Activated CD8-positive, alpha-beta memory T cell treated with anti-CD3 and anti-CD28 coated beads, Interleukin-2, amount 10 ng/mL, durations not matched to agents 7 days and 5 days (primary cell): ENCODE measurements at places on chromosomes 6 and 20.

DNA sequence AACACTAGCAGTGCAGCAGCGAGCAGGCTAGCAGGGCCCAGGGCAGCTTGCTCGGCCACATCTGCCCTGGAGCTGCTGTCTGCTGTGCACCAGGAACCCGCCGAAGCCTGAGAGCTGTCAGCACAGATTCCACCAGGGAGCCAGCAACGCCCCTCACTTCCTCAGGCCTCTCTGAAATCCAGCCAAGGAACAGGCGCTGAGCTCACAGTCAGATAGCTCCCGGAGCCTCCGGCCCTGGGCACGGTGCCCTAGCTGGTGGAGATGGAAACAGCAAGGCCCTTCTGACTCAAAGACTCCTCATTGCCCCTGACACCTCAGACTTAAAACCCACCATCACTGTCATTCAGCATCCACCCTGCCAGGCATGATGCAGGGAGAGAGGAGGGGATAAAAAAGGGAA, 839.4 kb downstream of the MAFB start:
- DNase-seq = no peak

DNA sequence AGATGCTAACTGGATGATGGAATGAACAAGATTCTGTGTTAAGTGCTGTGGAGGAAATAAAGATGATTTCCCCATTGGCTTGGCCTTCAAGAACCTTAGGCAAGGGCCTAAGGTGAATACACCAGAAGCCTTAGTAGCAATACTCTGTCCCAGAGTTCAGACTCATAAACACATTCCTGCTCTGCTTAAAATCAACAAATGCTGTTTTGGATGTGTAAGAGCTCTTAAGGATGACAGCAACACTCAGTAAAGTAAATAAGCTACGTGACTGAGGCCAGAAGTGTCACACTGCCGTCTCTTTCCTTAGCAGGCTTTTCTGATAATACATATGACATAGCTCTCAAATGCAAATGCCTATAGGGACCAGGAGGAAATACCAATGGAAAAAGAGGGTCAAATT, 90.6 kb downstream of the EYA2 start:
- DNase-seq = no peak

- DNase-seq = no peak
Observed at GRCh38 chr6:77462359-77463307, 658 bp downstream of the HTR1B start.

GRCh38 chr20:47676912-47677634, 108.2 kb downstream of the SULF2 start:
- DNase-seq = no peak

GRCh38 chr6:1381481-1382330, 7.7 kb upstream of the FOXF2 start:
- DNase-seq = no peak

DNA sequence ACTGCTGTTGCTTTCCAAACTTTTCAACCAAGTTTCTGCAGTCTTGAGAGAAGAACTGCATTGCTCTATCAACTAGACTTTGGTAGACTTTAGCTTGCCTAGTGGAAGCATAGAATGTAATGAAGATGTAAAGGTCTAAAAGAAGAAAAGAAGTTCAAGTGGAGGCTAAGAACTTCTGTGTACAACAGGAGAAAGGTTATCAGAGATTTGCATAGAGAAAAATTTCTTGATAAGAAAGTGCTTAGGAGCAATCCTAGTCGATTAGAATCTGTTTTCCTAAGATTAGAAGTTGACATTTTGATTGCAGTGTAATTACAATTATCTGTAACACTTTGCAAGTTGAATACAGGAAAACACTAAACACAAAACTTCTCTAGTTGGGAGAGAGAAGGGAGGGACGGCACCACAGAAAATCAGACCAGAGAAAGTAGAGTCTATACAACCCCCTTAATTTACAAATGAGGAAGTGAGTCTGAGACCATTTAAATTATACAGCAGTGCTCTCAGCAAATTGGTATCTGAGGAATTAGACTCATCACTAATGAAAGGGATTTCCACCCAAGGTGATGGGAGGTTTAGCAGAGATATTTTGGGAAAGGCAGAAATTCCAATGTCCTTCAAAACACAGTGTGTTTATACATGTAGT, 194.3 kb upstream of the MARCKS start:
- no peak for DNase-seq

GRCh38 chr20:18988701-18989100, 175.1 kb downstream of the SCP2D1 start:
- no peak for DNase-seq

DNA sequence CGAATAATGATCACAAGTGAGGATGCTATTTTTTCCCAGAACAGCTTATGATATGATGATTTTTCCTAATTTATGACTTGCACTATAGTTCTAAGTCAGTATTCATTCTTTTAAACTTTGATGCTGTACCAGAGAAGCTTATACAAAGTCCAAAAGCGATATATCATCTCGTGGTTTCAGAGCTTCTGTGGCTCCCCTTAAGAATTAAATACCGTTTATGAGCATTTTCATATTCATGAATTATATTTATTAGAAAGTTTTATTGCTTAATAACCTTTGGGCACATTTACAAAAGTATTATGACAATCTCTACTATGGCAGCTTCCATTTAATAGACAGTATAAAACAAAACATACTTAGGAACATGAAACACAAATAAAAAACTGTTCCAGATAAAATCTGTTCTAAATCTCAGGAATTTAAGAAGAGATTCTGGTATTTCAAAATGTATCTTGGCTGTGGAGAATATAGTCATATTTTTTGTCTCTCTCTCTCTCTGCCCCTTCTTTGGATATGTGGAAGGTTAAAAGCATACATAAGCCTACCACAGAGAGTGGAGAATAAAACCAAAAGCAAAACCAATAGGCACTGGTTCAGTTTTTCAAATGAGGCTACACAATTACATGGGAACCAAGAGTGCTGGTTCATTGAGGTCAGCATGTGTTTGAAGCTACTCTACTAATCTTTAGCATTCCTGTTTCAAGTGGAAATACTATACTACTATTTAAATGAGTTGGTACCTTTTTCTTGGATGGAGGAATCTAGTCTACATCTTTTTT, 884.5 kb upstream of the GJE1 start:
- no peak for DNase-seq

GRCh38 chr6:155031091-155031490, 36.0 kb downstream of the TIAM2 start:
- DNase-seq = no peak

DNA sequence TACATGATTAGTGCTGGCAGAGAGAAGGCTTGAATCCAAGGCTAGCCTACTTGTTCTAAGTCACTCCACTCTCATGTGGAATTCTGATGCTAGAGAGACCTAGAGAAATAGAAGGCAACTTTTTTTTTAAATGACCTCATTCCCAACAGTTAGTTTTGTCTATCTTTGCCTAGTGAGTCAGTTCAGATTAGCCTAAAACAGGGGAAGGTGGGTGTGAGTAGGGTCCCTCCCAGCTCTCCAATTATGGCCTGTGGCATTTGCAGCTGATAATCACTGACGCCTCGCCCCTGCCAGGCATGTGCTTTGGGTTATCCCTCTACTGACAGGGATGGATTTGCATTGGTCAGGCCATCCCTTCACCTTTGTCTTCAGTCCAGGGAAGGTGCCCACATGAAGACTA, 13.6 kb downstream of the TXLNB start:
- DNase-seq = no peak

DNA sequence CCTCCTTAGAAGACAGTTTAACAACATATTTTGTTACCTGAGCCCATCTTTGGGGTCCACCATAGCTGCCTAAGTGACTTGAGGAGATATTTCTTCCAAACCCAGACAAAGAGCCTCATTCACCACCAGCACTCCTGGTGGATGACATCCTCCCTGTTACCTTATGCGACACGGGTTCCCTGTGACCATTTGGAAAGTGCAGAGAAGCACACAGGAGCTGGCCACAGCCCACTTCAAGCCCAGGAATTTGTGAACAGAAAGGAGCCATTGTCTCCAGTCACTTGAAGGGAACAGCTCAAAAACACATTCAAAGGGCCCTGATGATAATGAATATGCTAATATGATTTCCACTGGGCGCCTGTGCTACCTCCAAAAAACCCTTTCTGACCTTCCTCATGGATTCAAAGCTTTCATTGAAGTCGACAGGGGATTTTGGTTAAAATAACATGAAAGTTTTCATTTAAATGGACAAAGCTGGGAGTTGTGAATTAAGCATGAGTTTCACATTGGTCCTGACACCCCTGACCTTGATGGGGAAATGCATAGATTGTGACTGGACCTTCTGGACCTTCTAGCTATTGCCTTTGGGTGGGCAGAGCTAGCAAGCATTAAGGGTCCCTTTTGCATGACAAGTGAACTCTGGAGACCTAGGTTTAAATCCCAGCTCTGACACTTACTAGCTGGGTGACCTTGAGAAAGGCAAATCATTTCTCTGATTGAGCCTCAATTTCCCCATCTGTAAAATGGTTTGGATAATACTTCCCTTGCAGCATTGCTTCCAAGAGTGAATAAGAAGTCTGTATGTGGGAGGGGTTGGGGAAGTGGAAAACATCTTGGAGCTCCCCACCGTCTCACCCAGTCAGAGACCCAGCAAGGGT, 83.3 kb upstream of the SIRPA start:
- DNase-seq = no peak

- no peak for DNase-seq
Observed at GRCh38 chr20:10177326-10177725, 41.3 kb upstream of the SNAP25 start.

DNA sequence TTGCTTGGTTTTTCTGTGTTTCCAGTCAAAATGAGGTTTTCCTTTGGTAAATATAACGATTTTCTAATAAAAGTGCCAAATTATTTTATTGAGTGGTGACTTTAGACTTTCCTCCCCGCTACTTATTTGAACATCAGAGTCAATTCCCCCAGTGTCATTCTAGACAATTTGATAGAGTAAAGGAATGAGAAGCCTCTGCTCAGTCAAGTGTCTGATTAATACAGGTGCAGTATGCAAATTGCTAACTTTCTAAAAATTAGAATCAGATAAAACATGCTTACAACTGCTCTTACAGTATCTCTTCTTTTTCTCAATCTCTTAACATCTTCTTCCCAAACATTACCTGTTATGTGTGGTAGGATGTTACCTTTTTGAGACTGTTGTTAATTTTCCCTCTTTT, 148.7 kb downstream of the CD83 start:
- no peak for DNase-seq

GRCh38 chr6:23111984-23112383, 542.6 kb downstream of the HDGFL1 start:
- no peak for DNase-seq

DNA sequence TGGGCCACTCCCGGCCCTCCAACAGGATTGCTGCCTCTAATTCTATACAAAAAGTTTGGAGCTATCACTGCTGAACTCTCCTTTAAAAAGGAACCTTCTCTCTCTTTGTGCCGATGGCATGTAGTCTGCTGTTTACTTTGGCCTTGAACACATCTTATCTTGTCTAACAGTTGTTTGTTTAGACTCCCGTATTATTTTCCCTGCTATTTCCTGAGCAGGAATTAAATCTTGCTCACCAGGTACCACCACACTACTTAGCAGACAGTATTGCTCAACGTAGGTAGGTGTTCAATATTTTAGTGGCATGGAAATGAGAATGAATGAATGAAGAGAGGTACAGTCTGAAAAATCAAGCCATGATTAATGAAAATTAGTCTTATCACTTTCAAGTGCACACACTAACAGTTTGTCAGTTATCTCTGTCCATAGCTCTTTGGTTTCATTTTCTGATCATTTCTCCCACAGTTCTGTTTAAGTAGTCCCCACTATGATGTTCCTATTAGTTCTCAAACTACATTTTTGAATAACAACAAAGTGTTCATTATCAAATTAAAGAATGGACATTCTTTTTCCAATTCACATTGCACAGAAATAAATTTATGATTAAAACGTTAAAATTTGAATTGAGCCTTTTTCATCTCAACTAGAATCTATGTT, 6.8 kb upstream of the HEY2 start:
- DNase-seq = no peak

DNA sequence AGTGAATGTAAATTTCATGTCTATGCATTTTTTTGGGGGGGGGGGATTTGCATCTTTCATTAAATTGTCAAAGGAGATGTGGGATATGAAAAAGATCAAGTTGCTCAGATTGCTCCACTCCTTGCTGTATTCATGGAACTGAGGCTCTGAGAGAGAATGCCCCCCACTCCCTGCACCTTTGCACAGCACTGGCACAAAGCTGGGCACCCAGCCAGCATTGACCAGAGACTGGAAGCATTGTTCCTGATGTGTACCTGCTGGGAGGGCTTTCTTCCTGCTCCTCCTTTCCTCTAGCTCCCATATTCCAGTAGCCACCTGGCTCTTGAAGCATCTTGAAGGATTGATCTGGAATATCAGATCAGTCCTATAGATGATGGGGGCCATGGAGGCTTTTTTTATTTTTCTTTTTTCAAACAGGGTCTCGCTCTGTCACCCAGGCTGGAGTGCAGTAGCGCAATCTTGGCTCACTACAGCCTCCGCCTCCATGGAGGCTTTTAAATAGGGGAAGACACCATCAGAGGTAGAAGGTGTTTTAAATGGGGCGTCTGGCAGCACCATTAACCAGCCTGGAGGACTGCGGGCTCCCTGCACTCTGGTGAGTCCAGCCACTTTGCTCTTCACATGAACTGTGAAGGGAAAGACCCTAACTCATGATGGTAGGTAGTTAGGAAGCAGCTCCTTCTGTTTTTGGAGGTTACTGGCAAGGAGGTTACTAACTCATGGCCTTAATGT, 10.9 kb downstream of the DUSP15 start:
- no peak for DNase-seq

DNA sequence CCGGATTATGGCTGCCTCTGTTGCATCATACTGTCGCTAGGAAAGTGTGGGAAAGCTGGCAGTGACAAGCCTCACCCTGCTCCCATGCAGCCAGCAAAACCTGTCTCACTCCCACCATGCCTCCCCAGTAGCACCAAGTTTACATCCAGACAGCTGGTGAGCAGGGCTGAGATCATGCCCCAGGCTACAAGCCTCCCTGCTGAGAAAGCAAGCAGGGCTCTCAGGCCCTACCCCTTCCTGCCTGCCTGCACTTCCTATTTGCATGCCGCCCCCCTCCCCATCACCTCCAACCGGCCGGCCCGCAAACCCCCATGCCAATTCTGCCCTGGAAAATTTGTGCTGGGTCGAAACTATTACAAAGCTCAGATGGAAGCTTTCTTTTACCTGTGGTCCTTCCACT, 408.2 kb upstream of the FKBP1C start:
- DNase-seq = no peak

DNA sequence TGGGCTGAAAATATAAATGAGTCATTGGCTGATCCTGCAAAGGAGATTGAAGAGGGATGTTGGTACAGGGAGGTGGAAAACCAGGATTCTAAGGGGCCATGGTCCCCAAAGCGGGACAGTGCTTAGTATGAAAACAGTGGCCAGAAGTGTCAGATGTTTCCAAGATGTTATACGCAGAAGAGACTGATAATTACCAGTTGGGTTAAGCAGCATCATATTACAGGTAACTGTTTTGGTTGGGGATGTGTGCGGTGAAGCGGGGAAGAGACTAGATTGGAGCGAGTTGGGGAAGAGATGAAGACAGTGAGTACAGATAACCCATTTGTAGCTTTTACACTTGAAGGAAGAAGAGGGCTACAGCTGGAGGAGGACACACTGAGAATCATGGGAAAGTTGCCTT, 80.8 kb downstream of the PLEKHG1 start:
- no peak for DNase-seq
